ENCODE measurements at places on chromosomes 5 and 9.

DNA sequence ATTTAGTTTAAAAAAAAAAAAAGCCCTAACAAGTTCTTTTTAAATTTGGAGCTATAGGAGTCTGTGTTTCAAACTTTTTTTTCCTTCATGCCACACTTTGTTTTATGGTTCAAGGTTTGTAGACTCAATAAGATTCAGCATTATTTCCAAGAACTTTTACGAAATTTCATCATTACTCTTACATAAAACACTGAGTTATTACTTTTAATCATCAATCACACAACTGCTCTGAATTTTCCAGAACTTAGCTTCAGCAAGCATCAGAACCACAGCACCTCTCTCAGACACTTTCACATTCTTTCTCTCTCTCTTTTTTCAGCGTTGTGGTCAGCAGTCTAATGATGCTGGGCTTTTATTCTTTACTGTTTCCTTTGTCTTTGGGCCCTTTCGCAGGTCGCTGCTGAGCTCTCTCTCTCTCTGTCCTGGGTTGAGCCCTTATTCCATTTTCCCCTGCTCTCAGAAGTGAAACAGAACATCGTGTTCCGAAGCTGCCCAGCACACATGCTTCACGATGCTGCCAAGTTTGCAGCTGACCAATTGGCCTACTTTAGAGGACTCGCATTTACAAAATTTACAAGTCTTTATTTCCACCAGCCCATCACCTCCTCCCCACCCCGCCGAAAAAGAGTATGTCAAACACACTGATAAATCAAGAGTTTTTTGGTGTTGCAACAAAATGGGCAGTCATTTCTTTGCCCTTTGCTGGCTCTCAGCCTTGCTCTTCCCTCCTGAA is 44.6 kb upstream of the PIK3R1 start:
- no peak for DNase-seq

- no peak for DNase-seq
Observed at GRCh38 chr5:124996764-124997077, 250.3 kb upstream of the ZNF608 start.

DNA sequence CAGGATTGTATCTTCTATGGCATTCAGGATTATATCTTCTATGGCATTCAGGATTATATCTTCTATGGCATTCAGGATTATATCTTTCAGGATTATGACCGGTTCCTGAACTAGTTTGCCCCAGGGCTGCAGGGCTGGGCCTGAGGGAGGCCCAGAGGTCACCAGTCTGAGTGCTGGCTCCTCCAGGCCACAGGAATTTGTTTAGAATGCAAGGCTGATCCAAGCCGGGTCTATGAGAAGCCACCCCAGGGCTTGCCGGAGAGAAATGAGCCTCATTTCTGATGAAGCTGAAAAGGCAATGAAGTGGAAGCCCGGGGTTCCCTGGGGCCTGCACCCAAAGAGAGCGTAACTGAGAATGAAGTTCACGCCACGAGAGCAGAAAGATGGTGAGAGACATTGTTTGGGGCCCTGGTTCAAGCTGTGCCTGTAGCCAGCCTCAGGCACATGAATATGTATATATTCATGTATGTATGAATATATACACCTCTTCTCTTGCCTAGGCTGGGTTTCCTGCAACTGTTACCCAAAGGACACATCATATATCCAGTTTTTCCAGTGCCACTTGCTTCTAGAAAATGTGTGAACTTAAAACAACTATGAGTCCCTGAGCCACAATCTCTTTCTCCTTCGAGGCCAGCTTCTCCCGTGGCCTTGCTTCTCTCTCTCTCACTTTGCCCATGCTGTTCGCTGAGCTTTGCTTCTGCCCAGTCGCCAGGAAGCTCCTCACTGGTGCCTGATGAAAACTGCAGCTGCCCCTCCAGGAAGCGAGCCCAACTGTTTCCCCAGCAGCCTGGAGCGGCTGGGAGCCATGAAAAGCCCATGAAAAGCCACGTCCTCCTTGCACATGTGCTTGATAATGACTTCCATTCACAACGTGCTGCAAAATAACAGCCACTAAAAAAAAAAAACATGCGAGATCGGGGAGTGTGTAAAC is 62.3 kb downstream of the GTF3C4 start:
- no peak for DNase-seq

DNA sequence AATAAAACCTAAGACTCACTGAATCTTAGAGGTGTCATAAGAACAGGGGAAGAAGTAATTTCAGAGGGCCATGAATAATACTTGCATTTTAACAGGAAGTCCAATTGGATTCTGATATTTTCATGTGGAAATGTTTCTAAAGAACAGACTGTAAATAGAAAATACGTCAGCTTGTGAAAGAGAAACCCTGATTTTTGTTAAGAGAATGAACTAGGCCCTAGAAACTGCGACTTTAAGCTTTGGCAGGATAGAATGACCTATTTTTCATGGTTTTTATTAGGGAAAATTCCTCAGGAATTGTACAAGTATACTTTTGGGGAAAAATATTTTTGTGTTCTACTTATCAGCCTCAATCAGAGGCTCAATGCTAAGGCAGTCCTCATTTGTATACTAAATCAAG is 215.5 kb upstream of the ACTBL2 start:
- DNase-seq: no peak

DNA sequence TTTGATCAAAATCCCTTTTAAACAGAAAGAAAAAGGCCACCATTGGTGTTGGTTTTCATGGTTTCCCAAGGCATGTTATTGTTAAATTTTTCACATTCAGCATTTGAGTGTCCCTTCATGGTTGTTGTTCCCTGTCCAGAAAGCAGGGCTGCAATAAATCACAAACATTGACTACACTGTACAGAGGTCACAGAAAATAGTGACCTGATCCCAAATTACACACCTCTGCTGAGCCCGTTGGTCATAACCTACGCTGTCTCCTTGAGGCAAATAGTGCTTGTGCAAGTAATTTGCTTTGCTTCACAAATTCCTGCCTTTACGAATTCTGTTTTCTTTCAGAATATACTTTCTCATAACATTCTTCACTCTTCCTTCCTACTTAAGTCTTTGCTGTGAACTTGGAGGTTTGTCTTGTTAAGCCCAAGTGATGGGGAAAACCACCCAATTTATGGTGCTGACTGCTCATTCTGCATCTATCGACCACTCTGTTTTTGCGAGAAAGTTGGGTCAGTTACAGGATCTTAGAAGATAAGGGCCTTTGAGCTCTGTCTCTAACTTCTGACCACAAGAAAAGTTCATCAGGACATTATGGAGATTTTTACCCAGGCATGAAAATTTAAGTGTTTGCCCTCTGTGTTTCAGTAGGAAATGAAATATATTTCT is 16.0 kb downstream of the PIK3R1 start:
- DNase-seq: no peak

GRCh38 chr9:134318941-134319305 is 7.3 kb upstream of the RXRA start:
- DNase-seq: no peak

DNA sequence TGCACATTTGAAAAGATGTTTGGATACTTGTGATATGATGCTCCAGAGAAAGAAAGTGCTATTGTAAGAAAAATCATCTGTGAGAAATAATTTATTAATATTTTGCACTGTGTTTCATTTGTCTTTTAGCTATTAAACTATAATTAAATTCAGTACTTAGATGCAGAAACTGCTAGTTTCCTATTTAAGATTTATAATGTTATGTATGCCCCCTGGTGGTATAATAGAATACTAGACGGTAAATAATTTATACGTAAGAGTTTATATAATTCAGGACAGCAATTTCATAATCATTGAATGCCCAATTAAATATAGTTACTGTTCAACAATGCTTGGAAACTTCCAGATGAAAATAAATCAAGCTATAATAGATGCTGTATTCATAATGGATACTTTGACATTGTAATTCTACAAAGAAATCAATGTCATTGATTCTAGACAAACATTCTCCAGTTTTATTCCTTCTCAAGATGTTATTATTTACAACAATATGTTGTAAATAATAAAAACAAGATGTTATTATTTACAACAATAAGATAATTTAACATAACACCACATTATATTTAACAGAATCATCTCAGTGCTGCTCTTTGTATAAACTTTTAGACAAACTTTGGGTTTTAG is 101.0 kb downstream of the TMEM232 start:
- no peak for DNase-seq

- no peak for DNase-seq
Observed at GRCh38 chr5:39299962-39300361, 64.3 kb downstream of the C9 start.

DNA sequence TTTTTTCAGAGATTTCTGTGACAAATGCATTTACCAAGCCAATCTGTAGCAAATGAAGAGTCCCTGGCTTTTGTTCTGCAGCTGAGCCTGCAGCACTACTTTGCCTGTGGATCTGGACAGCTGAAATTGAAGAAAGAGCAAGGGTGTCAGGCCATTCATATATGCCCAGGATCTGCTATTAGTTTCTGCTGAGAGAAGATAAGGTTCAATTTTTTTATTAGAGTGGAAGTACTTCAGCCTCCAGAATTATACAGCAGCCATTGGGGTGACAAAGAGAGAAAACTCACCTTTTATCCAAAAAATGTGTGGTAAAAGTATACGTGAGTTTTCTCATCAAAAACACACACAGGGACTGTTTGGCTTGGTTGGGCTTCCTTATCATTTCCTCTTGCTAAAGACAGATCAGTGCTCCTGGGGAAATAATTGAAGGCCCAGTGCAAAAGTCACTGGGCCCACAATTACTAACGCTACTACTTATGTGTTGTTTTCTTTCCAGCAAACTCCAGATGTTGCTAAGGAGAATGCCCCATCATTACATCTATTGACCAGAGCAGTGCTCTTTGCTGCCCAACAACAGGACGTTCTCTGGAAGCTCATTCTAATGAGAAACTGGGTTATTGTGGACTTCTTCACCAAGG is 138.6 kb downstream of the CEMIP2 start:
- DNase-seq: no peak

- no peak for DNase-seq
Observed at GRCh38 chr9:120556775-120557174, 23.2 kb downstream of the CDK5RAP2 start.

DNA sequence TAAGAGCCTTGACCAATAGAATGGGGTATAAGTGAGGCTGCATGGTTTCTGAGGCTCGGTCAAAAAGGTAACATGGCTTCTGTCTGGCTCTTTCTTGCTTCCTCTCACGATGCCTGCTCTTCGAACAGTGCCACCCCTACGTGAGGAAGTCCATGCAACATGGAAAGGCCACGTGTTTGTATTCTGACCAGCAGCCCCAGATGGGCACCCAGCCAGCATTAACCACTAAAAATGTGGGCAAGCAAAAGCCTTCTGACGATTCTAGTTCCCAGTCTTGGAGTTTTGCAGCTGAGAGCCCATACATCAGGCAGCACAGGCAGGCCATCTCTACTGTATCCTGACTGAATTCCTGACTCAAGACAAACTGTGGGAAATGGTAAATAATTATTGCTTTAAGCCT is 24.2 kb upstream of the NREP start:
- DNase-seq: no peak

GRCh38 chr5:14229181-14229580 is 86.0 kb downstream of the TRIO start:
- no peak for DNase-seq

GRCh38 chr9:136362450-136362784 is 1.1 kb downstream of the DNLZ start:
- no peak for DNase-seq

DNA sequence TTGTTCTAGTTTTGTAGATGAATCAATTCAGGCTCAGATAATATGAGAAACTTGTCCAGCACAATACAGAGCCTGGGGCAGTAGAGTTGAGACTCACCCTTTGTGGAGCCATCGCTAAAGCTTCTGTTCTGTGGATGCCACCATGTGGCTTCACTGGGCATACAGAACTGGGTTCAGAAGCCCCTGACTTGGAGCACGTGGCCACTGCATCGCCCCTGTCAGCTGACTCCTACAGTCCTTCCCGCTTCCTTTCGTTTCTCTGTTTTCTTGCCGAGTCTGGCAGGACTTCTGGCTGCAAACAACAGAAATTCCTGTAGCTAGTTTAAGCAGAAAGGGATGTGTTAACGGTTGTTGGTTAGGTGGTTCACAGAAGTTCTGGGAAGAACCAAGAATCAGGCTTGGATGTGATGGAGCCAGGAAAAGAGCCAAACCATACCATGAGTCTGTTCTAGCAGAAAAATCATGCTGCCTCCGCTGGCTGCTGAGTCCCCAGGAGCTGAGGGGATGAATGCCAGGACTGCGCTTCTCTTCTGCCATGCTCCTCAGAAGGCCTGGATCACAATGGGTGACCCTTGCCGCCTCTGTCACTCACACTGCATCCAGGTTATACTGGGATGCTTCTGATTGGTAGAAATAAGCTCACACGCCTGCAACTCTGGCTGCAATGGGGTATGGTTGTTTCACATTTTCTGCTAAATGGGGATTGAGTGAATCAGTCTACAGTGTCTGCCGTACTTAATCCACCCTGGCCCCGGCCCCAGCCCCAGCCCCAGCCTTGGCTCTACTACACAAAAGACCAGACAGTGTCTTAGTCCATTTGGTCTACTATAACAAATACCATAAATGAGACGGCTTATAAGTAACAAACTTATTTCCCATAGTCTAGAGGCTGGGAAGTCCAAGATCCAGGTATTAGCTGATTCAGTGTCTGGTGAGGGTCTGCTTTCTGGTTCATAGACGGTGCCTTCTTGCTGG is 262.5 kb downstream of the GOLPH3 start:
- DNase-seq: no peak

DNA sequence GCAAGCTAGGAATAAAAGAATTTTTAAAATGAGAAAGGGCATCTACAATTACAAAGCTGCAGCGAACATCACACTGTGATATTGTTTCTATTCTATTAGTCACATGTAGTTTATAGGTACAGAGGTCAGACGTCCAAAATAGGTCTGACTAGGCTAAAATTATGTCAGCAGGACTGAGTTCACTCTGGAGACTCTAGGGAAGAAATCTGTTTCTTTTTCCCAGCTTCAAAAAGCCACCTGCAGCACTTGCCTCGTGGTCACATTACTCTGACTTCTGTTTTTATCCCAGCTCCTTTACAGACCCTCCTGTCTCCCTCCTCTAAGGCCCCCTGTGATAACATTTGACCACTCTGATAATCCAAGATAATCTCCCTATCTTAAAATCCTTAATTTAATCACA is 5.1 kb upstream of the CKS2 start:
- DNase-seq: no peak

- no peak for DNase-seq
Observed at GRCh38 chr5:96387616-96388015, 45.4 kb downstream of the PCSK1 start.

DNA sequence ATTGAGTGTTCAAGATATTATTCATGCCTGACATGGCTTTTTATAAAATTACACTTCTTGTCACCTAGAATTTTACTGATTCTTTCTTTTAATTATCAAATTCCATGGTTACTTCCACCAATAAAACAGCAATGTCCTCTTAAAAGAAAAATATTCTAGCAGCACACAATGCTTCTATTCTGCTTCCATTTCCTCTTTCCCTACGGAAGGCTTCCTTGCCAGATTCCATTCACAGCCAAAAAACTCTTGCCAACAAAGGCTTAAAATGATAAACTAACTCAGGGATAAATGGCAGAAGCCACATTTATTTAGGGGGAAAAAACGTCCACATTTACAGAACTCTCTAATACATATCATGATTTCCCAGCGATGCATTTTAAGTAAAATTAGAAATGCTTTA is 111.6 kb downstream of the CTNND2 start:
- DNase-seq: no peak

GRCh38 chr5:116789522-116789921 is 214.9 kb upstream of the SEMA6A start:
- DNase-seq: no peak

GRCh38 chr5:167290478-167290877 is 1001.0 kb upstream of the WWC1 start:
- no peak for DNase-seq

Measured in caudate nucleus (tissue), 63 donors.